Tibial nerve (tissue), 4 donors: ENCODE measurements at places on chromosomes 13 and 19. TPM values are rescaled to one million over a fixed set of nuclear protein-coding genes. Genes with fewer than 3 reads are reported as not detected.

GRCh38 chr13:34414616-34415015 lies 527.5 kb upstream of the NBEA start:
- DNase-seq: no peak

GRCh38 chr13:29160862-29161261 lies 340.7 kb downstream of the MTUS2 start:
- no peak for DNase-seq

DNA sequence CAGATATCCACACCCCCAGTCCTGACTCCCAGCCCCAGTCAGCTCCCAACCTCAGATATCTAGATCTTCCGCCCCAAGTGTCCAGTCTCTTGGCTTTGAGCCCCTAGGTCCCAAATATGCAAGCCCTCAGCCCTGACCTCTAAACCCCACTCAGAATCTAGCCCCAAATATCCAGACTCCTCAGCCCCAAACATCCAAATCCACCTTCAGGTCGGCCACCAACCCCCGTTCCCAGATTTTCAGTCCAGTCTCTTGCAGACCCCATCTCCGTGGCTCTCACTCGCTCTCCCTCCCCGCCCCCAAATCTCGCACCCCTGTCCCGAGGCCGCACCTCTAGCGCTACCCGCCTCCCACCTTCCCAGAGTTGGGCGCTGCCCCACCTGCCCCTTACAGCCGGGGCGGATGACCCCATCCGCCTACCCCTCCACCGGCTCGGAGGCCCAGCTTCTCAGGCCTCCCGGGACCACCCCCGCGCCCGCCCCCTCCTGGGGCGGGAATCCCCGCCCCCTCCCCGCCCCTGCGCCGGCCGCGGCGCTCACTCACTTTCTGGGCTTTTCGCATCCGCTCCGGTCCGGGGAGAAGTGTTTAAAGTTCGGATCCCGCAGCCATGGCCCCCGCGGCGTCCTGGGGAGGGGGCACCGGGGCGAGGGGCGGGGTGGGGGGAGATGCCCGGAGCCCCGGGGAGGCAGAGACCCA lies 604 bp downstream of the ERFL start:
- no peak for DNase-seq

GRCh38 chr19:34310494-34310981 lies 54.5 kb upstream of the GPI start:
- no peak for DNase-seq

DNA sequence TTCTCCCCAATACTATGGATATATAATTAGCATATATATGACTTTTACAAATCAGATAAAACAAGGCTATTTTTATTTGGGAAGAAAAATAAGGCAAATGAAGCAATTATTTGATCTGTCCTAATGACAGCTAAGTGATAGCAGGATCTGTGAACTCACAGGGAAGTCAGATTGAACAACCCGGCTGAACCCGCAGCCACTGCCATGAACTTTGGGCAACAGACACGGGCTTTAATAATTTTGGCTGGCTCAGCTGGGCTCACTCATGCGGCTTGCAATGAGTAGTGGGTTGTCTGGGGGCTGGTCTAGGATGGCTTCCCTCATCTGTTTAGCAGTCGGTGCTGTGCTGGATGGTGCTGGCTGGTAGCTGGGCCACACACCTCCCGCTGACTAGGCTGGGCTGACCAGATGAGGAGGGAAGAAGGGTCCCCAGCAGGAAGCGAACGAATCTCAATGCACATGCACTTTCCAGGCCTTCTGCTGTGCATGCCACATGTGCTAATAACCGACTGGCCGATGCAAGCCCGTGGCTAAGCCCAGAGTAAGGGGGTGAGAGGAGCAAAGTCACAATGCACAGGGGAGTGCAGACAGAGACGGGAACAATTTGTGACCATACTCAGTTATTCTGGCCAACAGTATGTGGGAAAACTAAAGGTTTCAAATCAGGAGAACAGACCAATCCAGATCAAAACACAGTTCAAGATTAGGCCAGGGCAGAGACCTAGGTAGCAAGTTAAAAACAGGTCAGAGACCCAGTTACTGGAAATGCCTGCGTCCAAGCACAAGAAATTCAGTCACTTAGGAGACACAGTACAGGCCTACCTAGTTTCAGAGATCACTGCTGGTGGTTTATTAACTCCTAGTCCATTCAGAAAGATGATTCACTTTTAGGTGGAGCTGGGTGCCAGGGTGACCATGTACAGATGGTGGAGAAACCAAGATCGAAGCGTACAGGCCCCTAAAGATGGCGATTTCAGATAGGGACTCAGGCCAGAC lies 22.3 kb downstream of the CRYL1 start:
- no peak for DNase-seq

DNA sequence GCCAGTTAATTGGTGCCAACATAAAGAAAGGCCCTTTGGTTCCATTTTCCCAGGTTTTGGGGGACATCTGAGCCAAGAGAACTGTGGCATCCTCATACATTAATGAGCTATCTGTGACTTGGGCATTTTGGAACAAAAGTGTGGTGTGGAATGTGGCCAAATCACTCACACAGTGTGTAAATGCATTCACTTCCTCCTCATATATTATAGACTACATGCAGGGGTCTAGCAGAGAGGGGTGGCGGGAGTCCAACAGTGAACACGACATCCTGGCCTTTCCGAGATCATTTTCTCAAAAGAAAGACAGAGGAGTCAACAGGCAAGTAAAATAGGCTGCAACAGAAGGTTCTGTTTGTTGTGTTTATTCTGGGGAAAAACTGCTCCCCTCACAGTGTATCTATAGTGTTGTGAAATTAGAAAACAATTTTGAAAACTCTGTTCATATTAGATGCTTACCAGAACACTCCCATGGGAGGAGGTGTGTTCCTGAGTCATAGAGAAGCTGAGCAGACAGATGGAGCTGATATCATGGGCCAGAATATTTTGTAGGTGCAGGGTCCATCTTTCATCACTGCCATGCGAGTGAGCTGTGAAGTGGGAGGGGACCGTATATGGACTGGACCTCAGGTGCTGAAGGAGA lies 36.9 kb downstream of the PABPC3 start:
- peak; percentile 10 for DNase-seq

DNA sequence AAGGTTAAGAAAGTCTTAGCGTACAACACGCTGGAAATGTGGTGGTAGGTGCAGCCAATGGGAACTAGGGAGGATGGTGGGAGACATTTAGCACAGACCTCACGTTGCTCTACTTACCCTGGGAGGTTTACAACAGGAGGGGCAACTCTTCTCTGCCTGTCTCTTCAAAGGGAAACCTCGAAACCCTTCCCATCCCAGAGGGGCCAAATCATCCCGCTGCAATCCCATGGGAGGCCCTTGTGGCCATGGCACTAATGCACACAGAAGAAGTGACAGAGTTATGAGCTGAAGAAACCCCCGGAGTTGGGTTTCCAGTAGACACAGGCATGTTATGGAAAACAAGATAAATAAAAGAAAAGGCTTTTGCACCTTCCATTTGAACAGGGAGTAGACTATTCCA lies 35.6 kb downstream of the SHISA2 start:
- DNase-seq: no peak

RRAS gene
- 81.6 TPM for total RNA-seq

DNA sequence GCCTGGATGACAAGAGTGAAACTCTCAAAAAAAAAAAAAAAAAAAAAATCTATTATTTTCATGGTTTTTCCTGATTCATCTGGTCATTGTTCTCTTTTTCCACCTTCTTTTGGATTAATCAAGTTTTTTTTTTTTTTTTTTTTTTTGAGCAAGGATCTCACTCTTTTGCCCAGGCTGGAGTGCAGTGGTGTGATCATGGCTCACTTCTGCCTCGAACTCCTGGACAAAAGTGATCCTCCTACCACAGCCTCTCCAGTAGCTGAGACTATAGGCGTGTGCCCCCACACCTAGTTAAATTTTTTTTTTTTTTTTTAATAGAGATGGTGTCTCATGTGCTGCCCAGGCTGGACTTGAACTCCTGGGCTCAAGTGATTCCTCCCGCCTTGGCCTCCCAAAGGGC lies 27.7 kb downstream of the BLOC1S3 start:
- no peak for DNase-seq

DNA sequence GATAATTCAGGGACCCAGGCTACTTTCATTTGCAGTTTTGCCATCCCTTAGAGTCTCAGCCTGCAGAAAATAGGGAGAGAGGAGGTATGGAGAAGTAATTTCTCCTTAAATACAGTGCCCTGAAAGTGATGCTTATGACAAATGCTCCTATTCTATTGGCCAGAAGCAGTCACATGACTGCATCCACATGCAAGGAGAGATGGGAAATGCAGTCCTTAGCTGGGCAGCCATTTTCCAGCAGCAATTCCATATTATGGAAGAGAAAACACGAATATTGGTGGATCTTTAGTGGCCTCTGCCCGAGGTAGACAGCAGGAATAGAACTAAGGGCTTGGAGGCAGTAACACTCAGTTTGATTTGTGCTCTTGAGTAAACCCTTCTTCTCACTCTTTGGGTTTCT lies 39.4 kb downstream of the VAV1 start:
- no peak for DNase-seq

CBARP gene
- 3.9 TPM for total RNA-seq

DNA sequence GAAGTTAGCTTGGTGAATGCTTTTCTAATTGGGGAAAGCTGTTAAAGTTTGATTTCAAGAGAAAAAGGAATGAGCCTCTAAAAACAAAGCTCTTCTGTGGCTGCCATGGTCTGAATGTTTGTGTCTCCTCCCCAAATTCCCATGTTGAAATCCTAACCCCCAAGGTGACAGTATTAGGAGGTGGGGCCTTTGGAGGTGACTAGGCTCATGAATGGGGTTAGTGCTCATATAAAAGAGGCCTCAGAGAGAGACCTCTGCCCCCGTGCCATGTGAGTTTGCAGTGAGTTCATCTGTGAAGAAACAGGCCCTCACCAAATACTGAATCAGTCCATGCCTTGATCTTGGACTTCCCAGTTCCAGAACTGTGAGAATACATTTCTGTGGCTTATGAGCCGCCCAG lies 56.5 kb downstream of the ARHGEF7 start:
- no peak for DNase-seq

KCNN1 gene
- not detected for total RNA-seq

GRCh38 chr19:51594774-51595109 lies 23.7 kb downstream of the ZNF175 start:
- no peak for DNase-seq

TUBA3C gene
- total RNA-seq: not detected

- DNase-seq: no peak
These were observed 11.9 kb upstream of the C13orf42 start for GRCh38 chr13:51122868-51123566.

DNA sequence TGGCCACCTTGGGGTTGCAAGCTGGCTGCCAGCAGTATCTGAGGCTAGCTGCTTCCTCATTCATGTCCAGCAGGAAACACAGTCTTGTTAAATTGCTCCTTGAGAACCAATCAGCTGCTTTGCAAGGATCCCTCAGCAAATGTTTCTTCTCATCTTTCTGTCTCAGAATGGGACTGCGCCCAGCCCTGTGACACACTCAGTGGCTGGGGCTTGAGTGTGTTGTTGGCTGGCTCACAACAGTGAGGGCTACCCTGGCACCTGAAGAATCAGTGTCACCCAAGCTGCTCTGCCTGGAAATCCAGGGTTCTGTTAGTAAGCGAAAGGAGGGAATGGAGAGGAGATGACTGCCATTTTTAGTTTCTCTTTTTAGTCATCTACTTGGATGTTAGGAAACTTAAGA lies 317.2 kb downstream of the DCT start:
- no peak for DNase-seq

SYNGR4 gene
- not detected for total RNA-seq

DNA sequence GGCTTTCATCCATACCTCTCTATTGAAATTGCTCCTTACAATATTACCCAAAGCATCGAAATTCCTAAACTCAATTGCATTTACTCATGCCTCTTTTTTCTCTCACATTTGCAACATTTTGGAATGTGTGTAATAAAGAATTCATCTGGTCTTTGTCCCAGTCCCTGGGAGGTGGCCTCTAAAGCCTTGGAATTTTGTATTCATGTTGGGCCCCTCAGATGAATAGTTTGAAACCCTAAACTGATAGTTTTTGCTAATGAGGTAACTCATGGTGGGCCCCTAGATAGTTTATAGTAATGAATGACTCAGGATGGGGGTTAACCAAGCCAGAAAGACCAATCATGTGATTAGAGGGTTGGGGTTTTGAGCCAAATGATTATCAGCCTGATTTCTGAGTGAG lies 490.4 kb downstream of the DIAPH3 start:
- no peak for DNase-seq

- DNase-seq: no peak
These were observed 1054.4 kb upstream of the SPRY2 start for GRCh38 chr13:81395368-81395767.

ATXN8OS gene
- not detected for total RNA-seq

ZNF177 gene
- total RNA-seq: 12.9 TPM

DNA sequence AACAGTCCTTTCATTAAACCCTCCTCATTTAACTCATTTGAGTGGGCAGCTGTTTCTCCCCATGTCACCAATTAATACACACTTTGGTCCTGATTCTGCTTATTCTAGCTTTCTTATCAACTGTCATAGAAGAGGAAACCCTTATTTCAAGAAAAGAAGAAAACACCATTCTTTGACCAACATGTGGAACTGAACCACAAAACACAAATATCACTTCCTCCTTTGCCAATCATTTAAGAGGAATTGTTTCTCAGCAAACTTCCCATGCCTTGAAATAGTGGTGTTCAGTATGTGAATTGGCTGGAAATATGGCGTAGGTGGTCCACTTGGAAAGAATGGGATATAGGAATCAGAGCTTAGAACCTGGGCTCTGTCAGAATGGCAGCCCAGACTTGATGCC lies 20.4 kb downstream of the MBD3L2B start:
- DNase-seq: no peak

ZNF574 gene
- total RNA-seq: 17.9 TPM

DNA sequence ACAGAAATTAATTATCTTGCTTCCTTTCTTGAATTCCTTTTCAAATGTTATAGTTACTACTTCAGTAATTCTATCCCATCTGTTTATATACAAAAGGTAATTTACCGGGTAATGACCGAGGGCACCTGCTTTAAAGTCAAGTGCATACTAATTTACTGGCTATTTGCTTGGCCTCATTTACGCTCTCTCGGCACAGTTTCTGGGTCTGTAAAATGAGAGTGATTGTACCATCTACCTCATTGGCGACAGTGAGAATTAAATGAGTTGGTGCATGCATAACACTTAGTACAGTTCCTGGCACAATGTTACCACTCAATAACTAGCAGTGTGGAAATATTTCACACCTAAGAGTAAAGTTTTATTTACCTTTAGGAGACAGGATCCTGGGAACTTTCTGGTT lies 111.6 kb downstream of the GGACT start:
- DNase-seq: no peak

DNA sequence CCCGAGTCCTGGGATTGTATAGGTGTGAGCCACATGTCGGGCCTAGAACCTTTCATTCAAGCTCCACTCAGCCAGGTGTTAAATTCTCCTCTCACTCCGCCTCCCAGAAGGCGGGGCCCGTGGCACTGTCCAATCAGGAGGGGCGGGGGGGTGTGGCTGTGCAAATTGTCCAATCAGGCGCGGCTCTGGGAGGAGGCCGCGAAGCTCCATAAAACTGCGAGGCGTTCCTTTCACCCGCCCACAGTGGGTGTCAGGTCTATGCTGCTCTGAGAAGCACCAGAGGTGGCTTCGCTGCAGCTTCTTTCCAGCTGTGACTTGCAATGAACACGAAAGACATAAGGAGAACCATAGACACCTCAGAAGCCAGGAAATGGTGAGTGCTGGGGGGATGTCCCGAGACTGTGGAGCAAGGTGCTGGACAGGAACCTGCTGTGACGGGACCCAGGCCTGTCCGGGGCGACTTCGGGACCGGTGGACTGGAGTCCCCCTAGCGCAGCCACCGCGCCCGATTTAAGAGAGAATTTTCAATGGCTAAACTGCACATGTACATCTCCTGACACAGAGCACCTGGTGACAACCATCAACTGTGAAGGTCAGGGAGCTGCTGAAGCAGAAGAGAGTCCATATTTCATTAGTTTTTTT lies 3.0 kb upstream of the ZNF136 start:
- DNase-seq: no peak

SRRM5 gene
- 0.44 TPM for total RNA-seq

TUBGCP3 gene
- total RNA-seq: 21.9 TPM
